ENCODE measurements at places on chromosomes 3 and 15. TPM values are rescaled to one million over a fixed set of nuclear protein-coding genes. Genes with fewer than 3 reads are reported as not detected.

The SPRED1 gene
- total RNA-seq = 9.9 TPM

The NANOGP8 gene
- total RNA-seq = not detected

The TPRG1 gene
- 3.3 TPM for total RNA-seq

The RHOV gene
- total RNA-seq = not detected
